Activated T-cell treated with anti-CD3 and anti-CD28 coated beads, Interleukin-2, amount 50 U/mL, for 72 hours (primary cell): ENCODE measurements at places on chromosomes 16 and 17.

GRCh38 chr17:76243826-76244679, 3.8 kb upstream of the RNF157 start:
- no peak for DNase-seq

GRCh38 chr16:58280846-58281301, 14.0 kb downstream of the PRSS54 start:
- DNase-seq, result no peak

GRCh38 chr16:30065943-30066760, 592 bp downstream of the ALDOA start:
- DNase-seq, result peak; percentile 63

DNA sequence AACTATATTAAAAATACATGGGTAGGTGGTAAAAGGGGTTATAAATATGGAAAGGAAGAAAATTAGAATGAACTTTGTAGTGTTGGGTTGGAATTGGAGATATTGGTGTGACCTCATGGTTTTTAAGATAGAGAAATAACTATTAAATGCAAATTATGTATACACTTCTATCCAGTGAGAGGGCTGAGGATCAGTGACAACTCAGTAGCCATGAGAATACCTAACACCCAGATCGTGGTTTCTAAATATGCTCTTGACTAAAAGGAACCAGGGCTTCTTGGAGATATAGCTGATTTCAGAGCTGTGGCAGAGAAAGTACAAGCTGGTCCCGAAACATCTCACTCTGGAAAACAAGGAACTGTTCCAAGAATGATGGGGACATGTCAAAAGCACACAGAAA, 44.4 kb downstream of the SLC6A4 start:
- DNase-seq, result no peak

DNA sequence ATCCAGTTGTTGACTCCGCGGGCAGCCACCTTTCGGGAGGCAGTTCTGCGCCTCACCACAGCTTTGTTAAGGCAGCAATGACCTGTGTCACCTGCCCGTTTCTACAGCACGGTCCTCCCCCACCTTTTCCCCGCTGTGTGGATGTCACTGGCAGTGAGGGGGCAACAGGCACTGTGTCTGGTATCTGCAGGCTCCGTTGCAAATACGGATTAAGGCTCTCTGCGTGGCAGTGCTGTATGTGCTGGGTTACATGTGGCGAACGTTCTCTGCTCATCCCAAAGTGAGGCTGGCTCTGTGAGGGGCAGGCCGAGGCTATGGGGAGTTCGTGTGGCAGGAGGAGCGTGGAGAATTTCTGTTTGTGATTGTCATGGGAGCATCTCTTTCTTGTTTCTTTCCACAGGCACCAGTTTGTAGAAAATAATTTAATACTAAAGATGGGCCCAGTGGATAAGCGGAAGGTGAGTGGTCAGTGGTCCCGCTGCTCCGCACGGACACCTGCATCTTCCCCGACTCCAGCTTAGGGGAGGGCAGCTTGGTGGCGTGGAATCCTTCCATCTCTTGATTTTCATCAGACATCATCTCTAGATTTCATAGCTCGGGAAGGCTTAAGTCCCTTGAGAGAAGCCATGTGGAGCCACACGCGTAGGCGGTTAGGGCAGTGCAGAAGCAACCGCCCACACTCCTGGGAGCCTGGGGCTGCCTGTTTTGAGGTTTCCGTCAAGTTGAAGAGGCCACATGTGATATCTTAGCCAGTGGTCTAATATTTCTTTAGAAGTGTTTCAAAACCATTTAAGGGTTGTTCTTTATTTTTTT, 57.8 kb downstream of the PDPK1 start:
- DNase-seq, result no peak

DNA sequence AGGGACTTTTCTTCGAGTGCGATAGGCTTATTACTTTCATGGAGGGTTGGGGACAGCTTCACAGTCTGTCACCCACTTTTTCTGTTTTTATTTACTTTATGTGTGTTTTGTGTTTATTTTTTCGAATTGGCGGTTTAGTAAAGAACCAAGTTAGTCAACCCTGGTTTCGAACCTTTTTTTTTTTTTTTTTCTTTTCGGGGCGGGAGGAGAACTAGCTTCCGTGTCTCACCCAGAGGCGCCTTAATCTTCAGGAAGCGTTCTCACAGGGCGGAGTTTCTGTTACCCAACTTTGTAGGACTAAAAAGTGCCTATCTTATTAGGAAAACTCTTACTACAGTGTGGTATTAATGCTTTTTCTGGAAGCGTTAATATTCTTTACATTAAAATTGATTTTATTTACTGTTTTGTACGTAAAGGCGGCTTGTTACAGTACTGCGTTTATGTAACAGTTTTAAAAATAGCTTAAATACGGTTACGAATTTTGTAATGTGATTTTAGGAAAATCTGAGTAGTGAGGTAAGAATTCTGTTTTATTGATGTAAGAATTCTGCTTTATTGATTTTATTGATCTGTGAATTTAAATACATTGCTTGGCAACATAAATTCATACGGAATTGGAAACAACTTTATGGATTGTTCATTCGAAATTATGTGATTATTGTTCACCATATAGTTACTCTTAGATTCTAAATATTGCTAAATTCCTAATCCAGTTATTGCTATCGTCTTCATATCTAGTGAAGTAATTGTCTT, 885 bp downstream of the ZNF207 start:
- DNase-seq, result peak; percentile 45

DNA sequence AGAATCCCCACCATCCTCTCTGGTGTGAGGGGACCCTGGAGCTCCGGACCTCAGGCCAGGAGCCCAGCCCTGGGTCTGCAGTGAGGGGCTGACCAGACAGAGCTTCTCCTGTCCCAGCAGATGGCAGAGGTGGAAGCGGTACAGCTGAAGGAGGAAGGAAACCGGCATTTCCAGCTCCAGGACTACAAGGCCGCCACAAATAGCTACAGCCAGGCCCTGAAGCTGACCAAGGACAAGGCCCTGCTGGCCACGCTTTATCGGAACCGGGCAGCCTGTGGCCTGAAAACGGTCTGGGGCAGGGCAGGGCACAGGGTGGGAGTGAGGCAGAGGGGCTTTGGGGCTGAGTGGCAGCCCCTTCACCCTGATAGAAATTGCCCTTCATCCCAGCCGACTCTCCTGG, 527 bp downstream of the UNC45B start:
- DNase-seq, result no peak

DNA sequence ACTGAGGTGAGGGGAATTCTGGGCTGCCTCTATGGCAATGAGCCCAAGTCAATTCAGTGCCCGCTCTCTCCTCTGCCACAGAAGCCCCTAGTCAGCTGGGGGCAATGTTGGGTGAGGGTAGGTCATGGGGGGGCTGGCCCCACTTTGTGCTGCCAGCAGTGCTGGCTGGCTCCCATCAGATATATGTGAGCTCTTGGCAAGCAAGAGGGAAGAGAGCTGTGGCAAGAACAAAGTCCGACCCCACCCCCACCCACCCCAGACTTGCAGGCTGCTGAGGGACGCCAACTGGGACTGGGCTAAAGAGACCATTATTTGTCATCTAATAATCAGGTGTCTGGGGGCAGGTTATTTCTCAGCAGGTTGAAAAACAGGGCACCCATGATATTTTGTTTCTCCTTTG, 89.4 kb downstream of the YPEL2 start:
- no peak for DNase-seq

DNA sequence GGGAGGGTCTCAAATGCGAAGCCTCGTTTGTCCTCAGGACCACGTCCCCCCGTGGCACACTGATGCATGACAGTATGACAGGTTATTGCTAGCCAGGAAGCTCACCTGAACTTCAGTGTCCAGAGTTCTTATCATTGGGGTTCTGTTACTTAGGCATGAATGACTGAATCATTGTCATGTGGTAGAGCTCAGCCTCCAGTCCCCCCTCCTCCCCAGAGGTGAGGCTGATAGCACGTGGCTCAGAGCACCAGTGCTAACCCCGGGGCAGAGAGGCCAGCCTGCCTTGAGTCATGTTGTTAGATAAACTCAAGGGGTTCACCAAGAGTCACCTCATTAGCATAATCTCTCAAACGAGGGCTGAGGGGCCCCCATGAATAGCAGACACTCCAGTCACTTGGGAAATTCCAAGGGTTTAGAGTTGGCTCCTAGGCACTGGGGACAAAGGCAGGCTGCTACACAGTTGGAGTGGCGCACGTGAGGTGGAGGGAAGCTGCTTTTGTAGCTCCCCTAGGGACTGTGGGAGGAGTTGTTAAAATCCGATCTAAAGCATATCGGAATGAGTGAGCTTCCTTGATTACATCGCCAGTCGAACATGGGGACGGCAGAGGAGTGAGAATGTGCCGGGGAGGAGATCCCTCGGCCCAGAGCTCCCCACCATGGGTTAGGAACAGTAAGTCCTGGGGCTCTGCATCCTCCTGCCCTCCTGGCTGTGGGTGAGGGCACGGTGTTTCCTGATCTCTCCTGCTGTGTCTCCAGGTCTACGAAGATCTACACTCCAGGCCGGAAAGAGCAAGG, 18.2 kb downstream of the DHX38 start:
- DNase-seq, result no peak

DNA sequence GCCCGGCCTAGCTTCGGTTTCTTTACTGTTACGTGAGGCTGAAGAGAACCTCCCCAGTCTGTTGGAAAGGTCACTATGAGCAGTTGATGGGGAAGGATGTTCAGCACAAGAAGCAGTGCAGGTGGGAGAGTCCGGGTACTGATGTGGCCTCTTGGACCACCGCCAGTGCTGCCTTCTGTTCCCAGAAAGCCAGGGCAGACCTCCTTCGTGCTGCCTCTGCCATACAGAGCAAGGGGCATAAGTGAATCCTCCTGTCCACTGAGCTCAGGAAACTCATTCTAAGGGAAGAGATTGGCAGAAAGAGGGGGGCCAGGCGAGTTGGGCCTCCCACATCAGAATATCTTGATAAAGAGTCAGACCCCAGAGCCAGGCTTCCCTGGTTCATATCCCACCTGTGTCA, 3.7 kb downstream of the PPP4C start:
- no peak for DNase-seq

GRCh38 chr17:44830359-44831288, 537 bp upstream of the GJC1 start:
- peak; percentile 15 for DNase-seq

- no peak for DNase-seq
These were observed 235.2 kb downstream of the C16orf78 start for GRCh38 chr16:49608779-49609178.

DNA sequence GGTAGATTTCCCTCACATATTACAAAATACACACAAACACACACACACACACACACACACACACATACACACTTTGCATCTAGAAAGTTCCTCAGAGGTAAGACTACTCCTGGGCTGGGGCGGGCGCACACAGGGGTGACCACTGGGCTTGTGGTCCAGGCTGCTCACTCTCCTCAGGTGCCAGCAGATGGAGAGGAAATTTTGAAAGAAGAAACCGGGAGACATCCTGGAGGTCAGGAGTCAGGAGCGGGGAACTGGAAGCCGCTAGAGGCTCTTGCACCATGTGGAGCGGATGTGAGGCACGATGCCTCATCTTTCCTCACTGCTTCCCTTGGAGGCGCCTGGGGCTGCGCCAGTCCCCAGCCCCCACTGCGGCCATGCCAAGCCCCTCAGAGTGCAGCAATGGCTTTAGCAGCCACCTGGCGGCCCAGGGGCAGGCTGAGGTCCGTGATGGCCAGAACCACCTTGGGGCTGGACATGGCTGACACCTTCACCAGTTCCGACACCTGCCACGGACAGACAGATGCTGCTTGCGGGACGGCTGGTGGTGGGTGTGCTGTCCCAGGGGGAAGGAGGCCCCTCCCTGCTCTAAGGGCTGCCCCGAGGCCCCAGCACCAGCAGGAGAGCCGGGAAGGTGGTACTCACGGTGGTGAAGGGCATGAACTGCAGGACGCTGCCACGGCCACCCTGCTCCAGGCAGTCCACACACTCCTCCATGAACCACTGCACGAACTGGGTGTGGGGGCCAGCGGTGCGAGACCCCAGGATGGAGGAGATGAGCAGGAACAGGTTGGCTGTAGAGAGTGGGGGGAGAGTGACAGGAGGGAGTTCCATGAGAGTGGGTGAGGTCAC, 4.1 kb downstream of the CSF3 start:
- no peak for DNase-seq

- DNase-seq, result no peak
These were observed 60.2 kb downstream of the RAI1 start for GRCh38 chr17:17741349-17742023.
